A549 treated with Mapracorat at 1 μM for 4 hours (cell line): ENCODE measurements at places on chromosomes 2 and 18. TPM values are rescaled to one million over a fixed set of nuclear protein-coding genes. Genes with fewer than 3 reads are reported as not detected.

Gene CYS1
- total RNA-seq = 1.1 to 2.0 TPM (median 1.5 TPM) in 5 replicates

Gene KLHL30
- total RNA-seq = 0.18 to 0.26 TPM (median 0.24 TPM) in 5 replicates

Gene PTH2R
- total RNA-seq = not detected in 5 replicates

Gene FEZ2
- total RNA-seq = 39.3 to 59.1 TPM (median 40.7 TPM) in 5 replicates

Gene CABYR
- total RNA-seq = 12.9 to 19.3 TPM (median 14.1 TPM) in 5 replicates
